ENCODE measurements at places on chromosomes 13 and 19. TPM values are rescaled to one million over a fixed set of nuclear protein-coding genes. Genes with fewer than 3 reads are reported as not detected.

Gene FGF21
- total RNA-seq = not detected

Gene THSD1
- total RNA-seq = 0.48 TPM

Gene MCF2L
- 11.8 TPM for total RNA-seq

Gene TSSK6
- 5.0 TPM for total RNA-seq

Gene CAPN12
- 8.3 TPM for total RNA-seq

Gene SLC25A41
- total RNA-seq = 0.58 TPM

Gene DPF1
- total RNA-seq = 0.65 TPM

Gene MAB21L1
- not detected for total RNA-seq

Gene SHISA2
- 0.19 TPM for total RNA-seq

Gene ZNF430
- 27.7 TPM for total RNA-seq

Gene GGN
- total RNA-seq = 0.43 TPM

Gene PEG3
- total RNA-seq = 0.12 TPM

DNA sequence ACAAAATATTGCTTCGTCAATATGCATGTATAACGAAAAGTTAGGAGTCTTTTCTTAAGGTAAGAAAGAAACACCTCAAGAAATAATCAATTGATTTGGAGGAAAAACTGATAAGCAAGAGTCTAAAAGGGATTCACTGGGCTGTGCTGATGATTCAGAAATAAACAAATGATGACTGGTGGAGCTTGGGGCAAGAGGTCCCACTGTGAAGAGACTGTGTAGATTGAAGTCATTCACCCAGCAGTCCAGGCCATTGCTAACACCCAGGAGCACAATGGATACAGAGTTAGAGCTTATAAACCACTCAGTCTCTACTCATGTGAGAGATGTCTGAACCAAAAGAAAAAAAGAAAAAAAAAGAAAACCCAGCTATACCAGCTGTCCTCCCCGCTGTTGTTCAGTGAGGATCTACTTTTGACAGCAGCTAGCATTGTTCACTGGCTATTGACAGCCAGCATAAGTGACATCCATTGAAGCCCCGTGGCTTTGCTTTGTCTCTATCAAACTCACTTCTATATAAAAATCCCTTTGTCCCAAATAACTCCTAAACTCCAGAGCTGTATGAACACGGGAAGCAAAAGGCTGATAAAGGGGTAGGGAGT lies 255.5 kb downstream of the KCTD12 start:
- DNase-seq = no peak

DNA sequence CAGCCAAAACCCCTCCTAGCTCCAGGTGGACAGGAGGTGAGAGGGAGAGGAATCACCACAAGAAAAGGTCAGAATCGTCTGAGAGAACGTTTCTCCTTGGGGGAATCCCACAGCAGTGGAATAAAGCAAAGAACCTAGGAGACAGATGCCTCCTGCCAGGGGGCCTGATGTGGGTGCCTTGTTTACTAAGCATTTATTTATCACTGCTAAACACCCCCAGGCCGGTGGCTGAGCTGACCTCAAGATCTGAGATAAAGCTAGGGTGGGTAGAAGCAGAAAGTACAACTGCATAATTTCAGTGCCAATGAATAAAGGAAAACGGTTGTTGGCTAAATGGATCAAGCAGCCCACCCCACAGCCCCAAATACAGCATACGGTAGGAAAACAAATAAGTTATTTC lies 33.9 kb upstream of the ATP11A start:
- no peak for DNase-seq

DNA sequence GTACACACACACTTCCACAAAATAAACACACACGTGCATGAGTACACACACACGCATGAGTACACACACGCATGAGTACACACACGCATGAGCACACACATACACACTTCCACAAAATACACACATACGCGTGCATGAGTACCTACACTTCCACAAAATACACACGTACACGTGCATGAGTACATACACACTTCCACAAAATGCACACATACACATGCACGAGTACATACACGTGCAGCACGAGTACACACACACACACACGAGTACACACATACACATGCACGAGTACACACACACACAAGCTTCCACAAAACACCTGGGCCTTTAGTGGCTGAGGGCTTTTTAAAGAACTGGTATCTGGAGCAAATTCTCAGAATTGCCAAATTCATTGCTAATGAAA lies 619.3 kb downstream of the GPC5 start:
- DNase-seq = no peak

DNA sequence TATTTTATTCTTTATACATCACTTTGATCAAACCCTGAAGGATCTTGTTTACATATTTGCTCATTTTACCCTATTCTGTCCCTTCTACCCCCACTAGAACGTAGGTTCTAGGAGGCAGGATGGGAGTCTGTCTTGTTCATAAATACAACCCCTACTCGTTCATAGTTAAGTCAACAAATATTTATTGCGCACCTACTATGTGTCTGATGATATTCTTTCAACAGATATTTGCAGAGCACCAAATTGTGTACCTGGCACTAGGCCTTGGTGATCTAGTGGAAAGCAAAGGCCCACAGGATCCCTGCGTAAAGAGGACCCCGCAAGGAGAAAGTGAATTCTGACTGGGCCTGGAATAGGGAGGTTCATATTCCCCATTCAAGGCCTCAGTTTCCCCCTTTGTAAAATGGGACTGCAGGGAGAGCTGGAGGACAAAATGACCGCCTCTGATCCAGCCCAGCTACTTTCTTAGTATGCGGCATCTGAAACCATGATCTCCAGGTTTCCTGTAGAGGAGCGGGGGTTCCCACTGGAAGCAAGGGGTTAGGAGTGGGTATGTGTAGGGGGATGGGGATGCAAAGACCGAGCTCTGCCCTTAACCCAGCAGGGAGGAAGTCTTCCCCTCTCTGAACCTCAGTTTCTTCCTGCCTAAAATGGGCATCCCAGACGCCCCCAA lies 534 bp upstream of the GEMIN7 start:
- DNase-seq = no peak

GRCh38 chr13:110921695-110922094 lies 6.8 kb upstream of the ANKRD10 start:
- DNase-seq = no peak

- DNase-seq = no peak
Observed at GRCh38 chr13:36639610-36640009, 34.2 kb upstream of the SERTM1 start.

DNA sequence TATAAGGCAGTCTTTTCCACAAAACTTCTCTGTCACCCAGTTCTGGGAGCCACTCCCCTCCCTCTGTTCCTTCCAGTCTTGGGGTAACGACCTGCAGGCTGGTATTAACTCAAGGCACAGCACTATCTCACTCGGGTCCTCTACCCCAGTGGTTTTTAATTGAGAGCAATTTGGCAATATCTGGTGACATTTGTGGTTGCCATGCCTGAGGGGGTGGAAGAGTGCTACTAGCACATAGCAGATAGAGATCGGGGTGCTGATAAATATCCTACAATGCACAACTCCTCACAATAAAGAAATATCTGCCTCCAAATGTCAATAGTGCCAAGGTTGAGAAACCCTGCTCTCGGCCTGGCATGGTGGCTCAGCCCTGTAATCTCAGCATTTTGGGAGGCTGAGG lies 117.7 kb upstream of the ABCC4 start:
- no peak for DNase-seq

DNA sequence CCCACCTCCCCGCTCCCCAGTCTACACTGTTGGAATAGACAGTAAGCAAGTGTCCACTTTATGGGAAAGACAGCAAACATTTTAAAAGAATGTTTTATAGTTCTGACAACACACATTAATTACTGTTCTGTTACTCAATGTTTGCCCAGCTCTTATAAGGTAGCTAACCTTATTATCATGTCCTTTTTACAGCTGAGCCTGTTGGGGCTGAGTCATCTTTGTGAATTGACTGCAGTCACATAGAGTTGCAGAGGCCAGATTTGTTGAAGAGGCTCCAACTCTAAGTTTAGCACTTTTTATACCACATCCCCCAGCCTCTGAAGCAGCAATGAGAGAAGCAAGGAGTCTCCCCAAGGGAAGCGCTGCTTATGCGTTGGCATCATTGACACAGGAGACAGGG lies 76.2 kb downstream of the C13orf42 start:
- no peak for DNase-seq

- DNase-seq = no peak
Observed at GRCh38 chr13:106899442-106899841, 331.5 kb upstream of the ARGLU1 start.

- DNase-seq = no peak
Observed at GRCh38 chr19:1222394-1222793, 15.4 kb downstream of the CBARP start.

DNA sequence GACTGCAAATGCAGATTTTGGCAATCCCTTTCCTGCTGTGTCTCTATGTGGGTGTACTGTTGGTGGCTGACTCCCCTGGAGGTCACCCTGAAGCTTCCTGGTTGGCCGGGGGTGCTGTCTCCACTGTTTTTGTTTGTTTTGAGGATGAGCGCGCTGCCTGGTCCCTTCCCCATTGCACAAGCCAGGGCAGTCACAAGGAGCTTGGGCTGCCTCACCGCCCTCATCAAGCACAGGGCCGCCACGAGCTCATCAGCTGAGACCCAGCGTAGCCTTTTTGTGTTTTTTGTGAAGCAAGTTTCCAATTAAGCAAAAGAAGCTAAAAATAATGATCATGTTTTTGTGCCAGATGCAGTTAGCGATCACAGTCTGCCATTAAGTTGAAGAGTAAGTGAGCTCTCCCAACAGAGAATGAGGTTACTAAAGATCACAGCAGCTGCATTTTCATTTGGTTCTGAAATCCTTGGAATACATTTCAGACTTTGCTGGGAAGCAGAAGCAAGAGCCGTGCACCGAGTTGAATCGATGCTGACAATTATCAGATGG lies 57.8 kb downstream of the GGACT start:
- no peak for DNase-seq

GRCh38 chr13:102845289-102845629 lies 573 bp upstream of the ERCC5 start:
- DNase-seq = no peak

DNA sequence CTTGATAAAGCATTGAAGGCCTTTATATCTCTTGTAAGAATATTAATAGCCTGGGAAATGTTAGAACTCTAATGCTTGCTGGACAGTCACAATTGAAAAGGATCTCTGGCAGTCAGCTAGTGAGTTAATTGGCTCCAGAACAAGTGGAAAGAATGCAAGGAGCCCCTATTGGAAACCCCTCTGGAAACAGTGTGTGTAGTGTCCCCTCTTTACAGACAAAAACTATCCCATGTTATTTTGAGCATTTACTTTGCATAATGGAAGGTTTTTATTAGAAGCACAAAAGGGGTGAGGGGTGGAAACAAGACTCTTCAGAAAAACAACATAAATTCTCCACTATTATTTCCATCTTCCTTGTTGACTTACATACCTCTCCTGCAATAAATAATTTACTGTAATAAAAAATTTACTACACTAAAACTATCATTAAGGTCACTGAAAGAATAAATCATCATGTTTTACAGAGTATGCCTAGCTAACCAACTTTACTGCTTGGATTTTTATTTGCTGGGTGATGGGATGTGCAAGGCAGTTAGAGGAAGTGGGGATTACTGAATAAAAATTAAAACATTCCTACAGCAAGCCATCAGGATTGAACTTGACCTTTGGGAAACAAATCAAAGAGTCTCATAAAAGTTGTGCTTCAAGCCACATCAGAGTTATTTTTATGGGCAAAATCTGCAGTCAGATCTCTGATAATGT lies 610.4 kb downstream of the TBC1D4 start:
- no peak for DNase-seq

DNA sequence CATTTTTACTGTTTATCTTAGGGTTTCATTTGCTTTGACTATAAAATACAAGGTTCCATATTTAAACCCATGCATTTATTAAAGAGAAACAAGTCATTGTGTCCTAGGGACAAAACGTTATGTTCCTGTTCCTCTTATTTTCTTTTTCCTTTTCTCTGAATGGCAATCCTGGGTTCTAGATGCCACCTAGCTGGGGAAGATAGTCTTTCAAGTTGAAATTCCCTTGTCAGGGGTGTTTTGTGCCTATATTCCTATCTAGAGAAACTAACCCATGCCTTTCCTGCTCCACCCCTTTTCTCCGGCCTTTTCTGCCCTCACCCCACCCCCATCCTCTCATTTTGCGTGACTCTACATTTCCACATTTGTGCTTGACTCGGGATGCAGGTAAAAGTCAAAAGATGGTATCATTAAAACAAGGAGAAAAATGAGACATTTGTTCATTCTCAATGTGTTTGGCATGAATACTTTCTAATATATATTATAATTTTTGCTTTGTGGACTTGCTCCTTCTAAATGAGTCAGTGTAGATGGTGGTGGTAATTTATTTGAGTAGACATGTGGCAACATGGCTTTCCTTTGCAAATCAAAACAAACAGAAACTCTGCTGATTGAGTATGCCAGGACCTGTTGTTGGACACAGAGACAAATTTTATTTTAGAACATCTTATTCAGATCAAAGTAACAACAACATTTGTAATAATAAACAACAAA lies 26.8 kb upstream of the STARD13 start:
- no peak for DNase-seq

GRCh38 chr13:100129605-100130004 lies 40.7 kb downstream of the PCCA start:
- no peak for DNase-seq

- no peak for DNase-seq
Observed at GRCh38 chr19:2524840-2525723, 49.2 kb downstream of the GADD45B start.

DNA sequence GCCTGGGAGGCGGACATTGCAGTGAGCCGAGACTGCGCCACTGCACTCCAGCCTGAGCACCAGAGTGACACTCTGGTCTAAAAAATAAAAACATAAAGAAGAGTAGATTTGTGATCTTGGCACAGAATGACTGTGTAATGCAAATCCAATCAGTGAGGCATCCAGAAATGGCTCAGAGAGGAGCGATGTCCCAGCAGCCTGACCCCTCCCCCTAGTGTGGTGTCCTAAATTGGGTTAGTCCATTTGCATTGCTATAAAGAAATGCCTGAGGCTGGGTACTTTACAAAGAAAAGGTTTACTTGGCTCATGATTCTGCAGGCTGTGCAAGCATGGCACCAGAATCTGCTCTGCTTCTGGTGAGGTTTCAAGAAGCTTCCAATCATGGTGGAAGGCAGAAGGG lies 59.1 kb upstream of the ZNF30 start:
- DNase-seq = no peak

DNA sequence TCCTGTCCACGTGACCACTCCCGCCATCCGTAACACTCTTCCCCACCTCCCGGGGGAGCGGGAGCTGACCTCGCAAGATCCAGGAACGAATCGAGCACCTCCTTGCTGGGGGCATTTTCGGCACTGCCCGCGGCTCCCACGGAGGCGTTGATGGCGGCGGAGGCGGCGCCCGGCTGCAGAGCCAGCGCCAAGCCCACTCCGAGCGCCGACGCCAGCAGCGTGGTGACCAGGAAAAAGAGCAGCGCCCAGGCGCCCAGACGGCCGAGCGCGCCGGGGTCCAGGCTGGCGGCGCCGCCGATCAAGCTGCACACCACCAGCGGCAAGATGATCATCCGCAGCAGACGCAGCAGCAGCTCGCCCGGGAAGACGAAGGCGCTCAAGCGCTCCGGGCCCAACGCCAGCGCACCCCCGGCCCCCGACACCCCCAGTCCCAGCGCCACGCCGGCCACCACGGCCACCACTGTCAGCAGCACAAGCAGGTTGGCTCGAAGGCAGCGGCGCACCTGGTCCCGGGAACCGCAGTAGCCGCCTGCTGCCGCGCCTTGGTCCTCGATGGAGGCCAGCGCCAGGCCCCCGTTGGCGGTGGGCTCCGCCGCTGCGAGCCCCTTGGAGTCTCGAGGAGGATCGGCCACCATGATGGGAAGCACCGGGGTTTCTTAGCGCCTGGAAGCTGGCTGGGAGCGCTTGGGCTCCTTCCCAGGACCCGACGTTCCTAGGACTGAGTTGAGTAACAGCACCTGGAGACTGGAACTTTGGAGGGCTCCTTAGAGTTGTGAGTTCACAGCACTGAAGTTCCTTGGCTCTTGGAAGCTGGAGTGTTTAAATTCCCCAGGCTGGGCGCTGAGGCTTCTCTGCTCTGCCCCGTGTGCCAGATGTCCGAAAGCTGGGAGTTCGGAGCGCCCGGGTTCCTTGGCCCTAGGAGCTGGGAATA lies 798 bp downstream of the SLC1A5 start:
- peak; percentile 63 for DNase-seq

Data from activated T-cell treated with anti-CD3 and anti-CD28 coated beads, Interleukin-2, amount 50 U/mL, for 72 hours (primary cell).